ENCODE measurements at places on chromosomes 6 and 20.

DNA sequence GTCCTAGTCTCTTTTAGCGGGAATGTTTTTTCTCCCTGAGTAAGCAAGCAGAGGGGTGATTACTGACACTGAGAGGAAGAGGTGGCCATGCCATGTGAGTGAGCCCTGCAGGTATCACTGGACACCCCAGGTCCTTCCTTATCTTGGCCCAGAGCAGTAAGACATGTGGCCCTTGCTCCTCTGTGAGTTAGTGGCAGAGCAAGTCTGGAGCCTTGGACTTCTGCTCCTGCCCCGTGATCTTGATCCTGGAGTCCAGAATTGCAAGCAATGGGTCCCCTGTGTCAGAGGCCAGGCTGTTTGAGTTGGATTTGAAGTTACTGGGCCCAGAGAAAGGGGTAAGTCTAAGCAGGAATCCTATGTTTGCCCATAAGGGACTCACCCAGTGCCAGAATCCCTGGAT is 92.1 kb upstream of the EMILIN3 start:
- no peak for DNase-seq

GRCh38 chr6:15479761-15480160 is 183.1 kb downstream of the DTNBP1 start:
- DNase-seq, result peak; percentile 83

GRCh38 chr6:140858381-140858971 is 1274.2 kb upstream of the GJE1 start:
- DNase-seq, result no peak

- no peak for DNase-seq
Observed at GRCh38 chr20:50358971-50359370, 151.2 kb upstream of the PTPN1 start.

DNA sequence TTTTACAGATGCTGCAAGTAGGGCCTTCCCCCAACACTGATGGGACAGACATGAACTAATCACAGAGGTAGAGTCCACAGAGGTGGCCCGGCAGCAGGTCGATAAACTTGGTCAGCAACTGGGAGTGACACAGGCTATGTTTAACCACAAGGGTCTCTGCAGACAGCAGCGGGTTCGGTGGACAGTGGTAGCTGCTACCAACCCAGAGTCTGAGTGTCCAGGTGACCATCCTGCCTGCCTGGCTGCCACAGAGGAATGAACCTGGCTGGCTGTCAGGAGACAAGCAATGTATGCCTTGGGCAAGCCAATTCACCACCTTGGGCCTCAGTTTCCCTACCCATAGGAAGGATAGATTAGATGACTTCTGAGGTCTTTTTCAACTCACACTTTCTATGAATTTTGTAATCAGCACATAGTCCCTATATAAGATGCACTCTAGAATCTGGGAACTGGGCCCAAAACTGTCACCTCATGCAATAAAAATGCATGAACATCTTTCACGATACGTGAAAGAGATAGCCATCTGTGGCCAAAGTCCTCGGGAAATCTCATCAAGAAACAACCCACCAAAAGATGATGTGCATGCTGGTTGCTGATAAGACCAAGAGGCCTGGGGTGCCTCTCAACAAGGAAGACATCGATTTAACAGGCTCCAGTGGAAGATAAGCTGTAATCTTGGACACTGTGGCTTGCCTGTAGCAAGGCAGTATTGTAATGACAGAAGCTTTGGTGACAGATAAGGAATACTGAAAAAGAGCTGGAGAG is 30.5 kb downstream of the MDGA1 start:
- DNase-seq, result peak; percentile 45

GRCh38 chr6:12570461-12571030 is 146.0 kb upstream of the PHACTR1 start:
- peak; percentile 73 for DNase-seq

DNA sequence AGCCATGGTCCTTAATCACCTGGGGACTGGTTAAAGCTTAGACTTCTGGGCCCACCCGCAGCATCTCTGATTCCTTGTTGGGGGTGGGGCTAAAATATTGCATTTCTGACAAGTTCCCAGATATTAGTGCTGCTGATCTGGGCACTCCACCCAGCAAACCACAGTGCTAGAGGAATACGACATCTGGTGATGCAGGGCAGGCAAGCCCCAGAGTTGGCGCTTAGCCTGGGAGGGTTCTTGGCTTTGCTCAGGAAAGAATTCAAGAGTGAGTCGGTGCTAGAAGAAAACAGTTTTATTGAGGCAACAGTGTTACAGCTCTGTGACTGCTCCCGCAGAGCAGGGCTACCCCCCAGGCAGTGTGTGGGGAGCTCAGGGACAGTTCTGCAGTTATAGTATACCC is 210.7 kb downstream of the TFAP2C start:
- DNase-seq, result peak; percentile 79

GRCh38 chr20:46206025-46206424 is 87.9 kb downstream of the CD40 start:
- peak; percentile 36 for DNase-seq

DNA sequence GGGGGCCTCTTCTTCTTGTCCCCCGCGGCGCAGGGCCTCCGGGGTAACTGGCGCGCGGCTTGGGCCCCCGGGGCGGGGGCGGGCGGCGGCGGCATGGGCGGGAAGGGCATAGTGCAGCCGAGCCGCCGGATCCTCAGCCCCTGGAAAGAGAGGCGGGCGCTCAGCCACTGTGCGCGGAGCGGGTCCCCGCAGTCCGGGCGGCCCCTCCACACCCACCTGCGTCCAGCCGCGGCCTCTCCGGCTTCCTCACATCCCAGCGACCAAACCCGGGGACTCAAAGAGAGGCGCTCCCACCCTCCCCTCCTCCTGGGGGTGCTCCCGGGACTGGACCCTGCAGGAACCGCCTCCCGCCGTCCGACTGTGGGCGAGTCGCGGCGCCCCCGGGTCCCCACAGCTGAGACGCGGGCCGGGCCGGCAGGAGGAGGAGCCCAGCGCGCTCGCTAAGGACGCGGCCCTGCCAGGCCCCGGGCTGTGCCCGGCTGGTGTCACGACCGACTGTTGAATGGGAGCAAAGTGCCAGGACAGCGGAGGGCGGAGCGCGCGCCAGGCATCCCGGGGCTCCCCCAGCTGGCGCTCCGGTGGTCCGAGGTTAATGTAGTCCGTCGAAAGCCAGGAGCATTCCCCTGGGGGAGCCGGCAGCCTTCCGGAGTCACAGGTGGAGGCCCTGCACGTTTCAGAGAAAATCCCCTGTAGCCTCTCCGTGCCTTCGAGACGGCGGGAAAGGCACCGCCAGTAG is at the start of gene PRR18:
Gene PRR18, minus strand, starts transcription at position 360 of the 736 bp plus-strand sequence. Its CDS starts 250 bp downstream, at position 110.
- DNase-seq, result no peak

GRCh38 chr20:32731882-32732266 is 11.4 kb downstream of the COMMD7 start:
- DNase-seq, result no peak

DNA sequence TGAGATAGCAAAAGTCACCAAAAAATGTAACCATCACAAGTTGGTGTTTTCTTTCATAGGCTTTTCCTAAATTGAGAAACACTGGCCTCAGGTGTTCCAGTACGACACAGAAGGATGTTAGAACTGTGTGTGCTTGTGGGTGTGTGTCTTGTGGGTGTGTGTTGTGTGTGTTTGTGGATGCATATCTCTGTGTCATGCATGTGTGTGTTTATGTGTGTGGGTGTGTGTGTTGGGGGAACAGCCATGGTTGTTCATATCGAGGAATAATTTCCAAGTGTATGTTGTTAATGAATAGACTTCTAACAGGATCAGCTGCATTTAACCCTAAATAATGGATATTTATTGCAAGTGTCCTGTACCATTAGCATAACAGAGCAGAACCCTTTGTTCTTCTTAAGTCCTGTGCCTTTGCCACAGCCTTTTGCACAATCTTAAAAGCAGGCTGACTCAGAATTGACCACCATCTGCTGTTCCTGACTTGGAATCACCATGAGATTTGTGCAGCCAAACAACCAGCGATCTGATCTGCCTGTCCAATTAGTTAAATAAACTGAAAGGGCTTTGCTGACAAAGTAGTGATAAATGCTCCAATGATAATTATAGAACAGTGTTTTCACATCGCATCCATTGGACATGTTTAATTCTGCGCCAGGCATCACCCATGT is 7.6 kb downstream of the CD93 start:
- DNase-seq, result peak; percentile 46

DNA sequence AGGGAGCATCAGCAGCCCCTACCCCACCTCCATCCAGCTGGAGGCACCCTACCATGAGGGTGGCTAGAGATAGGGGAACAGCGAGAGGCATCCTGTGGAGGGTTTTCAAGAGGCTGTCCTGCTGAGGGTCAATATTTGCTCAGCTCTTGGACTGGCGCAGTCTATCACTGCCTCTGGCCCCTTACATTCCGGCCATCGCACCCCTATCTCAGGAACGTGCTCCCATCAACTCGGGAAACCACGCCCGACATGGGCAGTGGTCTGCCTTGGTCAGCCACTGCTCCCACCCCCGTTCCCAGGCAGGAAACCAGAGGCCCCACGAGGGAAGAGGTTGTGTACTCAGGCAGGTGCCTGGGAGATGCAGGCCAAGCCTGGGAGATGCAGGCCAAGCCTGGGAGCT is 57.9 kb downstream of the VEGFA start:
- no peak for DNase-seq

GRCh38 chr6:6701864-6702263 is 113.3 kb downstream of the LY86 start:
- peak; percentile 25 for DNase-seq

DNA sequence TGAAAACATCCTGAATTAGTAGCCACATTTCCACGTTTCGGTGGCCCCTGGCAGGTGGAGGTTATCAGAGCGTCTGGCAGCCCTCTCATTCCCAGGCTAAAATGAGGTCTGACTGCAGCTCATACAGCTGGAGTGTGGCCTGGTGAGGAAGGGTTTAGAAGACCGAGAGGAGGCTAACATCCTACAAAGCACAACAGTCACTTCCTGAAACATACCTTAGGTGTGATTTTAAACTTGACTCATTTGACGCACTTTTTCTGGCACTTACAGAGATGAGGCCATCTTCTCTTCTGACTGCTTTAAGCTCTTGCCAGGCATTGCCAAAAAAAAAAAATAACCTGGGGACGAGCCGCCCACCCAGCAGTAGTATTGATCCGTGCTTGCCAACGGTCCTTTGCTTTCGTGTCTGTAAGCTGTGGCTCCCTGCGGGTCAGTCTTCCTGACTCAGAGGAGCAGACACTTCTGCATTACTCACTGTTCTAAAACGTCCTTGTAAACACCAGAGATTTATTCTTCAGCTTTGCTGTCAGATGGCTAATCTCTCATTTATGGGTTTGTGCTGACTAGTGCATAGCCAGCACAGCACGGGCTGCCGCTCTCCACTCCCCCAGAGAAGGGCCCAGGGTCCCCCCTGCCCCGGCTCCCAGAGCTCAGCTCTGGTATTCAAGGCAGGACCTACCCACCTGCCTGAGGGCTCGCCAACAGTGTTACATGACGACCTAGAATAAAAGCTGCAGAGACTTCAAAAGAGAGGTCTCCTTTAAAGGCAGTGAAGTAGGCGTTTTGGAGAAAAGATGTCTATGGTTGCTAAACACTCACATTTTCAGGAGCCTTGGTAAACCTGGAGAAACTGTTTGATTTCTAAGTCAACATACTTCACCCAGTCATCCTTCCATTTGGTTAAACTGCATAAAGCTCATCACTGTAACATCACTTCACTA is 78.5 kb upstream of the FRMD1 start:
- DNase-seq, result peak; percentile 63

GRCh38 chr6:144768551-144769075 is 483.5 kb downstream of the UTRN start:
- no peak for DNase-seq

DNA sequence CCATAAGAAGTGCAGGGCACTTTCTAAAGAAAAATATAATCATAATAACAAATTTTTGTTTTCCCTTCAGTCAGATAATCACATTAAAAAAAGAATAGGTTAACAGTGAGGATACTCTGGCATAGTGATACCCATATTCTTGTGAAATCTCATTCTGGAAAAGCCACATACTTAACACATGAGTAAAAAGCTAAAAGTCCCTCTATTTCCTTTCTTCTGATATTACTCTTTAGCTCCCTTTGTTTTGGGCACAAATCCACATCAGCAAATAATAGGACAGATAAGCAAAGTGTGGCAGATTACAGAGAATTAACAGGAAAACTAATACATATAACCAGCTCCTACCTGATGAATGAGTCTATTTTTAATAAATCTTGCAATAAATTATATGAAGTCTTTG is 15.8 kb downstream of the SHPRH start:
- peak; percentile 34 for DNase-seq

DNA sequence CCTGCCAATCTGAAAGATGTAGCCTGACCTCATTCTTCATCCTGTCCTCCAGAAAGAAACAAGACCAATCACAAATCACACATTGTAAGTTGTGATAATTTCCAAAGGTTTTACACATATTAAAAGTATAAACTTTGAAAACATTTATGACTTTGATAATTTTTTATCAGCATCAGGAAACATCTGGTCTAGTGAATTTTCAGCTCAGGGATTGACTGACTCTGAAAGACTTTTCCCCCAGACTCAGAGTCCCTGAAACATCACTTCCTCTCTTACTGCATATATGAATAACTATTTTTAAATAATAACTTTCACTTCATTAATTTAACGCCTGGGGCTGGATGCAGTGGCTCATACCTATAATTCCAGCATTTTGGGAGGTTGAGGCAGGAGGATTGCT is 48.5 kb upstream of the SSTR4 start:
- DNase-seq, result no peak

GRCh38 chr20:50019466-50020256 is 36.9 kb downstream of the SNAI1 start:
- DNase-seq, result no peak

- no peak for DNase-seq
Observed at GRCh38 chr6:6516666-6517458, 71.7 kb upstream of the LY86 start.

- DNase-seq, result no peak
Observed at GRCh38 chr20:4190792-4191519, 175.6 kb upstream of the RNF24 start.

DNA sequence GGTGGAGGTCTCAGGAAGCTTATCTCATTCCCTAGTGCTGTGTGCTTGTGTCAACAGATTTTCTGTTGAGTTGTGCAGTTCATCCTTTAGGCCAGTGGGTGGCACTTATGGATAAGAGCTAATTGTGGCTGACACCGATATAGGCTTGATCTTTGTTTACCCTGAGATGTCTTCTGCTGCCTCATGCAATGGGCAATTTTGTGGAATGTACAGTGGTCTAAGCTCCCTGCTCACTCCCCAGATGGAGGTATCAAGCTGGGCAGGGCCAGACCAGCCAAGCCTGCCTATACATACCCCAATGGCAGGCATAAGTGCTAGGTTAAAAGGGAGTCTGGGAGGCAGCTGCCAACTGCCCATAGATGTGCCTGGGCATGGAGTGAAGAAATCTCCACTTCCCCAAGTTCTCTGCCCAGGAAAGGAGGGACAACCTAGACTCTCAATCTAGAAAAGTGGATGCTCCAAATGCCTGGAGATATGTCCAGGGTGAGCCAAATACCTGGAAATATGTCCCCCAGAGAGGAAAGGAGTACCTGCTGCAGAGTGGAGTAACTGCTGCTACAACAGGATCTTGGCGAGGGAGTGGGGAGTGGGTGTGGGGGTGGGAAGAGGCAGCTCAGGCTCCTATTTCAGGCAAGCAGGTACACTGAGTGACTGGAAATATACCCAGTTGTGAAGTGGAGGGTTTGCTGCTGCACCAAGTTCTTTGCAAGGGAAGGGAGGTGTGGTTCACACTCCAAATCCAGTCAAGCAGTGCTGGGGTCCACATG is 53.2 kb upstream of the ARG1 start:
- DNase-seq, result peak; percentile 50
